NAMALWA (cell line): ENCODE measurements at places on chromosomes 4 and X.

GRCh38 chrX:134911348-134911747 lies 79.4 kb upstream of the SMIM10 start:
- DNase-seq: no peak

GRCh38 chrX:87578978-87579377 lies 61.4 kb downstream of the KLHL4 start:
- DNase-seq: no peak

DNA sequence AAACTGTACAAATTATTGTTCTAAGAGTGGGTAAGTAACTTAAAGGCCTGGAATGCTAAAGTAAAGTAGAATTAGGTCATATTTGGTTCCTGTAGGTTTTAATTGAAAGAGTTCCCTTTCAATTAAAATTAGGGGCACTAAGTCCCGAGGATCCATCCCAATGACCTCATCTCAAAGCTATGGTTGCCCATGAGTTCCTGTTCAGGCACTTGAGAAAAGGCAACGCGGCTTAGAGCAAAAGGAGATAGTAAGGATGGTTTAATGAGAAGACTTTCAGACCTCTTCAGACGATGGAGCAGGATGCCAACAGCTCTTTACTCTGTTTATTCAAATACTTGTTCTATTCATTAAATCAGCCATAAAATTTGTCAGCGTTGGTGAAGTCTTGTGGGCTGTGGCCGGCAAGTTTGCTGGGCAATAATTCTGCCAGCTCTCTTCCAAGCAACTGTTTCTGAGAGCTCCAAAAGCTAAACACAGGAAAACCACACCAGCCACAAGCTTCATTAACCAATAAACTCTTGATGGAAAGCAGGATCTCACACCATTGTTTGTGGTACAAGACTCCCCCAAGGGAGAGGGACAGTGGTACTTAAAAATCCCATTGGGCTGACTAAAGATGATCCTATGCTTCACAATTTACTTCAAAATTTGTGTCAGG lies 167.4 kb downstream of the COL4A6 start:
- DNase-seq: no peak

DNA sequence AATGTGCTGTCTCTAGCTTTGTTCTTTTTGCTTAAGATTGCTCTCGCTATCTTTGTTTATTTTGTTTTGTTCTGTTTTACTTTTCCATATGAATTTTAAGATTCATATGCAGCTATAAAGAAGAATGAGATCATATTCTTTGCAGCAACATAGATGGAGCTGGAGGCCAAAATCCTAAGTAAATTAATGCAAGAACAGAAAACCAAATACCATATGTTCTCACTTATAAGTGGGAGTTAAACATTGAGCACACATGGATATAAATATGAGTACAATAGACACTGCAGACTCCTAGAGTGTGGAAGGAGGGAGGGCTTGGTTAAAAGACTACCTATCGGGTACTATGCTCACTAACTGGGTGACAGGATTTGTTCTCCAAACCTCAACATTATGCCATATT lies 237.8 kb downstream of the TRAM1L1 start:
- DNase-seq: no peak

GRCh38 chr4:126223784-126224407 lies 909.1 kb downstream of the FAT4 start:
- DNase-seq: peak; percentile 50

DNA sequence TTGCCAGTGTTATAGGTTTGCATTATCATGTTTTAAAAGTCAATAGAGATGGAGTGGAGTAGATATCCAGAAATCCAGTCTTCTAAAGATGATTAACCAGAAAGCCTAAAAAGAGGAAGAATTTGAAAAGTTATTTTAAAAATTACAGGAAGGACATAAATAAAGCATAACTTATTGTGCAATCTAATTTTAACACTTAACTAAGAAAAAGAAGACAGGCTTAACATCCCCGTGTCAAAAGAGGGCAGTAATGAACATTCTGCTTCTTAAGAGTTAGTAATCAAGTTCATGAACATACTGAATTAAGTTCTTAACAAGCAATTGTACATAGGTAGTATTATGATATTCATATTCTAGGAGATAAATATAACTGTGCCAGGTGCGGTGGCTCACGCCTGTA lies 39.3 kb downstream of the ELF2 start:
- no peak for DNase-seq

- DNase-seq: no peak
Measured at GRCh38 chrX:24646745-24647182, 383 bp downstream of the PCYT1B start.

- no peak for DNase-seq
Measured at GRCh38 chr4:81460834-81461233, 10.9 kb downstream of the RASGEF1B start.

- DNase-seq: peak; percentile 53
Measured at GRCh38 chrX:106999002-106999975, 723 bp downstream of the MORC4 start.

- DNase-seq: peak; percentile 29
Measured at GRCh38 chr4:143241892-143242291, 57.2 kb downstream of the USP38 start.

GRCh38 chr4:51851090-51851936 lies 8.4 kb downstream of the DCUN1D4 start:
- no peak for DNase-seq

DNA sequence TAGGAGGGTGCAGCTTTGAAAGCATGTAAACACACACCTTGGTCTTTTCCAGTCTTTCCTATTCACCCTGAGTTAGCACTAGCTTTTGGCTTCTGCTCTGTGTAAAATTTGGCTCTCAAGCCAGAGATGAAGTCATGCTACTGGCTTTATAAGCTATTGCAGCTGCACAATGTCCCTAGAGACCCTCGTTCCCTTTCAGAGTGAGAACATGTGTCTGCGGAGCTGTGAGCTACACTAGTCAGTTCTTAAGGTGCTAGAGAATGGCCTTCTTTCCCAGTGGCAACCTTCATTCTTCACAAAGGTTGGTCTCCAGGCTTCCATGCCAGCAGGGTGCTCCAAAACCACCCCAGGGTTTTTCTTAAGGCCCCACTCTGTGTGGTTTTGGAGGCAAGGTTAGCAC lies 199.1 kb downstream of the SPATA18 start:
- DNase-seq: peak; percentile 85

DNA sequence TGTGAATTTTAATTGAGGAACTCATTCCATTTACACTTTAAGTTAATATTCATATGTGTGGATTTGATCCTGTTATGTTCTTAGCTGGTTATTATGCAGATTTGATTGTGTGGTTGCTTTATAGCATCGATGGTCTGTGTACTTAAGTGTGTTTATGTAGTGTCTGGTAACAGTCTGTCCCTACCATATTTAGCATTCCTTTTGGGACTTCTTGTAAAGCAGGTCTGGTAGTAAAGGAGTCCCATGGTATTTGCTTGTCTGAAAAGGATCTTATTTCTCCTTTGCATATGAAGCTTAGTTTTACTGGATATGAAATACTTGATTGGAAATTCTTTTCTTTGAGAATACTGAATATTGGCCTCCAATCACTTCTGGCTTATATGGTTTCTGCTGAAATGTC lies 76.6 kb downstream of the KLF8 start:
- DNase-seq: no peak

DNA sequence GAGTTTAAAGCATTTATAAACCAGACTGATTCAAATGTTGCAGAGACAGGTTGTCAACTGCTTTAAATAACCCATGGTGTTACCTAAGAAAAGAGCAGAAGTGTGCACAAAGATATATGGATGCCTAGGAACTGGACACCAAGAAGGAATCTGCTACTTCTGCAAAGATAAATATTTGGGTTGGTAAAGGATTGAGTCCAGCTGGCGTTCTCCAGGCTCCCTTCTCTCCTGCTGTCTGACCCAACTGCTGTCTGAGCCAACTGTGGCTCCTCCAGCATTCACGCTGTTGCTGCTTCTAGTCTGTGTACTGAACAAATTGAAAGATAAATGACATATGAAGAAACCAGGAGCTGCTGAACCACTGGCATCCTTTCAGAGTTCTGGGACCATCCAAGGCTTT lies 1167.8 kb upstream of the PRKX start:
- DNase-seq: no peak

- DNase-seq: no peak
Measured at GRCh38 chr4:38982361-38983095, 49.7 kb downstream of the TMEM156 start.

DNA sequence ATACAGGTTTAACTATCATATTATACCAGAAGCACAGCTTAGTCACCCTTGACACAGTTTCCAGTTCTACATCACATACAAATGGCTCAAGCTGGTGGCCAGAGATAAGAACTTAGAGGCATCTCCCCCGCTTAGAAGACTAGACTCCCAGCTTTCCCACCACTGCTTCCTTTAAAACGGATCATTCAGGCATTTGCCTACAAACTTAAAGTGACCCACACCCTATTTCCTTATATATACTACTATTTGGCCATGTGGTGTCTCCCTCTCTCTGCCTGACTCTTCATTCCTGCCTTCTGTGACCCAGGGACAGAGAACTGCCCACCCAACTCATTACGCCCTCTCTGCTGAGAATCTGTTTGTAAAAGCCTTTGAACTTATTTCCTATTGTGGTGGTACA lies 781.2 kb upstream of the DIAPH2 start:
- no peak for DNase-seq

GRCh38 chrX:120021927-120022326 lies 55.6 kb downstream of the RHOXF2B start:
- DNase-seq: no peak

DNA sequence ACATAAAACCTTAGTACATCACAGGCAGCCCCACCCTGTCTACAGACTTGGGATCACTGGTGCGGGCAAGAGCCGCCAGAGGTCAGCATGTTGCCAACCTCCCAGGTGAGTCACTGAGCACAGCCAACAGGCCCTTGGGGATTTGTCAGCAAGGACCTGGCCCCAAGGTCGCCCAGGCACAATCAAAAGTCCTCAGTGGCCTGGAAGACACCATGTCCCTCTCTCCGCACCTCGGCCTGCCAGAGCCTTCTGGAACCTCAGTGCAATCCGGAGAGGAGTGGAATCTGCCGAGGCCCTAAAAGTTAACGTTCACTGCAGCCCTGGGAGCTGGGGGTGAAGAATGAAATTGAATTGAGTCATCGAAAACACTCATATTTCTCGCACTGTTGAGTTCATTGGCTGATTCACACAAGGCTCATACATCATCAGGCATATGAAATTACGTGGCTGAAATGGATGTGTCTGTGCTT lies 74.3 kb downstream of the WFS1 start:
- DNase-seq: no peak

DNA sequence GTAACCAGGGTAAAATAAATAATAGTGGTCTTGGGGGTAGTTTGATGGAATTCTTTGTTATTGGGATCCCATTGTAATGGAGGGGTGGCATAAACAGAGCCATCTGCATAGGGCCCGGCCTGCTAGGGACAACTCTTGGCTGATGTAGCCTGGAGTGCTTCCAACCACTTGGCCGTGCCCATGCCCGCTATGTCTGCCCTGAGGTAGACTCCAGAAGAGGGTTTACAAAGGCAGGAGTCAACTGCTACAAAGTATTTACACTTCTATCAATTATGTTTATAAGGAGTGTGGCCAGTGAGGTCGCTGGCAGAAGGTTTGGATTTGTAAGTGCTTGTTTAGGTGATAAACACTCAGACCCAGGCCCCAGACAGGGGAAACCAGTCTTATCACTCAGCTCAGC lies 8.1 kb downstream of the RASL11B start:
- no peak for DNase-seq

GRCh38 chrX:2325076-2325784 lies 175.5 kb downstream of the DHRSX start:
- peak; percentile 91 for DNase-seq

DNA sequence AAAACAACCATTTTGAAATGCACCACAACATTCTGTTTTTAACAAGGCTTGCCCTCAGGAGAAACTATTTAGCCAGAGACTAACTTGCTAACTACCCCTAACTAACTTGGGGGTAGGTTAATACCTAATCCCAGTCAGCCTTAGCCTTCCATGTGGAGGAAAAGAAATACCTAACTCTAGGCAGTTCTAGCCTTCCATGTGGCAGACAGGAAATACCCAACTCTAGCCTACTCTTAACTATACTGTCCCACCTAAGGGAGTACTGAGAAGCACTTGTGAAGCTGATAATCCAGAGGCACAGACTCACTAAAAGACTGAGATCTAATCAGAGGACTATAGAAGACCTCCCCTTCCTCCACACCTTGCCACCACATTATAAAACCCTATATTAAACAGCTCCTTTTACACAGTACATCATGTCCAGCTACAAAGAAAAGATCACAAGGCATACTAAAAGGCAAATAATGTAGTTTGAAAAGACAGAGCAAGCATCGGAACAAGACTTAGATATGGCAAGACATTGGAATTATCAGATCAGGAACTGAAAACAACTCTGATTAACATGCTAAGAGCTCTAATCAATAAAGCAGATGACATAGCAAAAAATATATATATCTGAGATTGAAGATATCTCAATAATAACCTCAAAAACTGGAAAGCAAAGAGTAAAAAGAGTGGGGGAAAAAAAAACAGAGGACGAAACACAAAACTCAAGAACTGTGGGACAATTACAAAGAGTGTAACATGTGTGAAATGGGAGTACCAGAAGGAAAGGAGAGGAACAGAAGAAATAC lies 52.2 kb downstream of the FRYL start:
- no peak for DNase-seq

DNA sequence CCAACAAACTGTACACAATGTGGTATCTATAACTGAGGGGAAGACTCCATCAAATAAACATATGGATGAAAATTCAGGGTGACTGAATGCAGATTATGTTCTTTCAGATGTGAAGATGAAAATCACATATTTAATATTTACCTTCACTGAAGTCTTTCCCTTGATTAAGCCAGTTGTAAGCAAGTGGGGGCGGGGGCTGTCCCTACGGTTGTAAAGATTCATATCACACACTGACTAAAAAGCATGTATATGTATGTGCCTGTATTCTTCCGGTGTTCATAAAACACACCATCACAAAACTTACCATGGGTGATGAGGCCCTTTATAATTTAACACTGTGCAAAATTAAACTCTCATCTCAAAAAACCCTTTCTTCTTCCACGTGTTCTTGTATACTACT lies 1.3 kb downstream of the TAB3 start:
- DNase-seq: no peak

DNA sequence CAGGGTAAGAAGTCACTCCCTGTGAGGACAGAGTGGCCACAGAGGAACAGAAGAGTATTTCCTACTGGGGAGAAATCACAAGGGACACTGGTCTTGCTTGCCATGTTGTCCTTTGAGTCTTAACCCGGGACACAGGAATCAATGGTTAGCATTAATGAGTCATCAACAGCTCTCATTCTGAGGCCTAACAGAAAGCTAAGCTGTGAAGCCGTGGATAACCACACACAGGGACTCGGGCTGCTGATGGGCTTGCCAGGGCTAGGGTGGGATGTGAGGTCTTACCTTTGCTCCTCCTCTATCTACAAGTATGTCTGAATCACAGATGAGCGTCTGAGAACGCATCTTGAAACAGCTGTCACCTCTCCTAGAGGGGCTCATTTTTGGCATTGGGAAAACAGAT lies 22.2 kb downstream of the HELT start:
- no peak for DNase-seq

- DNase-seq: no peak
Measured at GRCh38 chr4:150104404-150105027, 26.3 kb downstream of the DCLK2 start.
